KG1 (cell line): ENCODE measurements at places on chromosomes 5 and 9.

DNA sequence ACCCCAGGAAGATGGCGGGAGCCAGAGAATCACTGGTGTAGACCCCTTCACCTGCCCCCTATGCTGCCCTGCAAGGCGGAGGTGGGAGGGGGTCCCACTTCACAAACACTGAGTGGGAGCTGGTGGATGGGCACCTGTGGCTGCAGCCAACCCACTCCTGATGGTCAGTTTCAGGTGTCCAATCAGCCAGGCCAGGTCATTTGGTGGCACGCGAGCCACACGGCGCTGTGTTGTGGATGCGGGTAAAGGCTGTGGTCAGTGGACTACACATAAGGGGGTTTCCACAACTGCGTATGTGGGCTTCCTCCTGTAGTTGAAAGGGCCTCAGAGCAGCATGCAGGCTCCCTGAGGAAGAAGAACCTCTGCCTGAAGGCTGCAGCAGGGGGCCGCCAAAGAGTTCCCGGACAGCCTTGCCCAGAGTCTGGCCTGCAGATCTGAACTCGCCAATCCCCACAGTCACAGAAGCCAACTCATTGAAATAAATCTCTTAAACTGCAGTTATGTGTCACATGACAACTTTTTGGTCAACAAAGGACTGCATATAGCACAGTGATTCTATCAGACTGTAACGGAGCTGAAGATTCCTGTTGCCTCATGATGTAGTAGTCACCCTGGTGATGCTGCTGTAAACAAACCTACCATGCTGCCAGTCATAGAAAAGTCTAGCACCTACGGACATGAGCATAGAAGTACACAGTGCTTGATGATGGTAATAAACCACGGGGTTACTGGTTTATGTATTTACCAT, 284.7 kb upstream of the IRX2 start:
- no peak for DNase-seq

DNA sequence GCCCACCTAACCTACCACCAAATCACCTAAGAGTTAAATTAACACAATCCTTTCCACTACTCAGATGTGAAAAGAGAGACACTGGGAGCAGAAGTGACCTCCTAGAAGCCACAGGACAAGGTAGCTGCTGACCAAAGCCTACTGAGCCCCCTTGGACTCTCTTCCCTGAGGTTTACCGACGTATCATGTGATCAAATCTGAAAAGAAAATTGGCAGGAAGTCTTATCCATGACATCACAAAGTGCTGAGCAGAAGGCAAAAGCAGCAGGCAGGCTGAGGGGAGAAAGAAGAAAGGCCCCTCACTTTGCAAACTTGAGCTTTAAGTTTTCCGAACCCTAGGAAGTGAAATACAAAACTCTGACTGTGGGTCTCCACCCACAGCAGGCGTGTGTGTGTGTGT, 11.1 kb downstream of the PRELID2 start:
- DNase-seq: no peak

- DNase-seq: no peak
Measured at GRCh38 chr5:135491552-135492318, 39.6 kb upstream of the TIFAB start.

DNA sequence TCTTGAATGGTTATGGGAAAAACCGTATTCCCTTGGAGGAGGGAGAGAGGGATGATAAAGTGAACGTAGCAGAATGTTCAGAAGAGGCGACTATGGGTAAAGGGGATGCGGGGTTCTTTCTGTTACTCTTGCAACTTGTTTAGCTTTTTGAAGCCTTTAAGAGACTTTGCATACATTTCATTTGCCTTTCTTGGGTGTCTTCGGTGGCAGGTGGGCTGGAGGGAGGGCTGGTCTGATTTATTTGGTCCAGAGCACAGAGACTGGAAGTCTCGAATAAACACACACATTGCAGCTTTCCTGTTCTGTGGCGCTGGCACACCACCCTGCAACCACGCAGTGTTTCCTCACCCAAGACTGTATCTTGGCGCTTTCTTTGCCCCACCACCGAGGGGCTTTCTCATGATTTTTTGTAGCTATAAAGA, 23.2 kb downstream of the TTF1 start:
- DNase-seq: no peak

GRCh38 chr9:127390563-127390962, 6.4 kb upstream of the SLC2A8 start:
- no peak for DNase-seq

DNA sequence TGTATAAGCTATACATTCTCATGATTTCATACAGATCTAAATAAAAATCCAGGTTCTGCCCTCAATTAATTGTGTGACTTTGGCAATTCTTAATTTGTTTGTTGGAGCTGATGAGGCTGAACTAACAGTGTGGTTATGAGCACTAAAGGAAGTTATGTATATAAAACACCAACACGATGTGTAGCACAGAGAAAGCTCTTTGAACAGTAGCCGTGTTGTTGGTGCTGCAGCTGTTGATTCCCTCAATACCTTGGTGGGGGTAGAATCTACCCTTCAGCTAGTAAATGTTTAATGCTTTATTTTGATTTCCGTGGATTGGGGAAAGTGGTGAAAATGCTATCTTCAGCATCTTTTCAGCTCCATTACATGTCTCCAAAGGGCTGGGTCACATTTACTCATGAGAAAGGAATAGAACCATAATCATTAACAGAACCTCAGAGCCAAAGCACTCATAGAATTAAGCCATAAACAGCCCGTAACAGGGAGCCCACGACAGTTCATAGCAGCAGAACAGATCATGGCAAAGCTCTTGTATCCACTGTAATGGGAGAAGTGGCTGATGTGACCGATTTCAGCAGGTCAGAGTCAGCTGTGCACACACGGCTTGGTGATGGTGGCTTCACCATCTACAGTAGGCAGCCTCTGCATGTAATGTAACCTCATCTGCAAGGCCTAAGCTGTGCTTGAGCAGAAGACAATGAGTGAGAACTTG, 332.7 kb downstream of the DIRAS2 start:
- DNase-seq: no peak

- peak; percentile 0 for DNase-seq
Measured at GRCh38 chr5:100313657-100314056, 221.5 kb upstream of the FAM174A start.

DNA sequence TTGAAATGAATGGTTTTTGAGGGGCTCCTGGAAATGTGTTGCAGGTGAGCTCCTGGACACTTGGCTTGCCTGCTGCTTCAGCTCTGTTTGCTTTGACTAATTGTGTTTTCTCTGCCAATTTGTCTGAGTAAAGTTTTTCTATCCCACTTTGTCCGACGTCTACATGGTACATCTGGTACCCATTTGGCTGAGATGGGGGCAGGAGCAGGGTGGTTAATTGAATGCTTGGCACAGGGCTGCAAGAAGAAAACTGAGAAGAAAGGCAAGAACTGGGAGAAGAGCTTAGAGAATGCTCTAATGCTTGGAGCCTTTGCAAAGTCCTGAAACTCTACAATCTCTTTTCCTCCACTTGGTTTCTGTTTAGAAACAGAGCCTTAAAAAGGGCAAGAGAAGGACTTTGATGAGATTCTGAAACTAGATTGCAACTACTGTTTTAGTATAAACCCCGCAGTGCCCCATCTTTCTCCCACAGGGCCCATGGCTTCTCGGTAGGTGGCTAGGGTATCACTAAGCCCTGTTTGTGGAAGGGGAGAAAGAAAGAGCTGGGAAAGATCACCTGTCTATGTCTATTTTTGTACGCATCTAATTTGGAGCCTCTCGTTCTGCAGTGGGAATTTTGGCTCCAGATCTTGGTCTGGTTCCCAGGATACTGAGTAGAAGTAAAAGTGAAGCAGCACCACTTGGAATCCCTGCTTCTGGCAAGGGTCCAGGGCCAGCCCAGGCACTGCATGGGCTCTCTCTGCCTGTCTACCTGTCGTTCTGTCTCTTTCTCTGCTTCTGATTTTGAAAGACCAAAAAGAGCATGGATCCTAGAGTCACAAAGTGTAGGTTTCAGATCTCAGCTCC, 214.4 kb downstream of the SEMA6A start:
- DNase-seq: no peak
